Glutamatergic neuron (in vitro differentiated cells): ENCODE measurements at places on chromosomes 5 and 9. TPM values are rescaled to one million over a fixed set of nuclear protein-coding genes. Genes with fewer than 3 reads are reported as not detected.

GRCh38 chr9:18124760-18125159 is 349.2 kb upstream of the ADAMTSL1 start:
- no peak for DNase-seq

GRCh38 chr5:133372293-133372937 is 239.9 kb downstream of the FSTL4 start:
- no peak for DNase-seq

DNA sequence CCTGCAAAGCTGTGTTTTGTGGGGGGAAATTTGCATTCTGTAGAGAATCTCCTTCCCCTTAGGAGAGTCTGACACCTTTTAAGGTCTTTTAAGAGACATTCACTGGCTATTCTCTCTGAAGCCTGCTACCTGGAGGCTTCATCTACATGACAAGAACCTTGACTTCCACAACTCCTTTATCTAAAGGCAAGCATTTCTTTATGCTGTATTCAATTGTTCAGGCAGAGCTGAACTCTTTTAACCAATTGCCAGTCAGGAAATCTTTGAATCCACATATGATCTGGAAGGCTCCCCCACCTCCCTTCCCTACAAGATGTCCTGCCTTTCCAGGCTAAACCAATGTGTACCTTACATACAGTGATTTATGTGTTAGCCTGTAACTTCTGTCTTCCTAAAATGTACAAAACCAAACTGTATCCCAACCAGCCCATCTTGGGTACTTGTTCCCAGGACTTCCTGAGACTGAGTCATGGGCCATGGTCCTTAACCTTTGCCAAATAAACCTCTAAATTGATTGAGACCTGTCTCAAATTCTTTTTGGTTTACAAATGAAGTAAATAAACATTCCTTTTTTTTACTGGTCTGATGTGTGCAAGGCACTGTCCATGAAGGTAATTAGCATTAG is 9.9 kb downstream of the C9orf85 start:
- DNase-seq, result no peak

DNA sequence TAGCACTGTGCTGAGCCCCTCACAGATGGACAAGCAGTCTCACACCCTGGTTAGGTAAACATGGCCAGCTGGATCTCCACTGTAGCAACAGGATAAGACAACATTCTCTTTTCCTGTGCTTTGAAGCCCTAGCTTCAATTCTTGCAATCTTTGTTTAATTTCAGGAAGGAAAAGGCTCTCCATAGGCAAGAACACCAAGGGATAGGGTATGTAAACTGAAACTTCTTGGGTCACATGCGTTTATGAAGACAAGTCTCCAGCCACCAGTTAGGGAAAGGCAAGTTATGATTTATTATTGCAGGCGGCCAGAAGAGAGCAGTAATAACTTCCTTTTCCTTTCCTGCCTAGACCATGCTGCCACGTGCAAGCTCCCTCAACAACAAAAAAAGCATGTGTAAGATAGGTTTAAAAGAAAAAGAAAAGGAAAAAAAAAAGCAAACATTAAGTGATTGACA is 50.1 kb upstream of the POU5F2 start:
- no peak for DNase-seq

GRCh38 chr9:98962861-98963260 is 19.2 kb downstream of the COL15A1 start:
- no peak for DNase-seq

GRCh38 chr5:72387985-72388384 is 67.8 kb downstream of the PTCD2 start:
- DNase-seq, result no peak

DNA sequence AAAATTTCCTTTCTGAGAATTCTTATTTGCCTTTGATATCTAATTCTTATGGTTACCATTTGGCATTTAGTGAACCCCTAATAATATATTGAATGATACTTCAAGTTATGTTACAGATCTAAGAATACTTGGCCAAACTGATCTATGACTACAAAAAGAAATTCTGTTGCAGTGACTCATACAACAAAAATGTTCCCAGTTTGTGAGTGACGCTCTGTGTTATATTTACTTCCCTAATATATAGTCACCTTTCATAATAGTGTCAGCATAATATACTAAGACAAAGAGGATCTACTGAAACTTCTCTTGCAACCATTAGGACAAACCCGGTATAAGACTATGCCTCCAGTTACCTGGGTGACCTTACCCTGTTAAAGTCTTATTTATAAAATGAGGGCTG is 216.9 kb upstream of the TLX3 start:
- DNase-seq, result no peak

DNA sequence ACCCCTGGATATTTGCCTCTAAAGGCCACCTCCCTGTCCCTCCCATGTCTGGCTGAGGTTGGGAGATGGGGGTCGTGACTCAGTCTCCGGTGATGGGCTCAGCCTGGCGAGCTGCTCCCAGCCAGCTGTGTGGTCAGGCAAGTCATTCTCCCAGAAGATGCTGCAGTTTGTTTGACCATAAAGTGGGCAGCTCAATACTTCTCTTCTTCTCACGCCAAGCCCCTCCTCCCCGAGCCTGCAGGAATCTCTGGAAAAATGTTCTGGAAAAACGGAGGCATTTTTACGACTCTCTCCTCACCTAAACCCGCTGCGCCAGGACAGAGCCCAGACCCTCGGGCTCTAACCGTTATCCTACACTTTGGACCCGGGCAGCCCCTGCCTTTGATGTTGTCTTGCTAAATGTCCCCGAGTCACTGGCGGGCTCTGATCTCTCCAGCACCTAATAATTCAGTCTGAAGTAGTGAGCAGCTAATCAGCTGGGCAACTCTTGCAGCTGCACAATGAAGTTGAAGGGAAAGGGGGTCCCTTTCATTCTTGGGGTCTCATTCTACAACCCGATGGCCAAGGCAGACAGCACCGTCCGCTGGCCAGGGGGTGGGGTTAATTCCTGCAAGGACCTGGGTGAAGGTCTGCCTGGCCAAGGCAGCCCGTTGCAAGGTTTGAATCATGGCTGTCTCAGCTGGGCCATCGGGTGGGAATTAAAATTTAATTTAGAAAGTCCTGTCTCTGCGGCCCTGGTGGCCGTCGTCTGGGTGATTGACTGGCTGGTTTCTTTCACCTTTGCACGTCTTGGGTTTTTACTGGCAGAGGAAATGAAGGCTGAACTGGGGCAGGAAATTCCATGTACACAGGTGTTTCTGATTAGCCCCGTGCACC is 12.3 kb downstream of the DCANP1 start:
- DNase-seq, result no peak

GRCh38 chr5:170333161-170333910 is 35.8 kb upstream of the LCP2 start:
- no peak for DNase-seq

DNA sequence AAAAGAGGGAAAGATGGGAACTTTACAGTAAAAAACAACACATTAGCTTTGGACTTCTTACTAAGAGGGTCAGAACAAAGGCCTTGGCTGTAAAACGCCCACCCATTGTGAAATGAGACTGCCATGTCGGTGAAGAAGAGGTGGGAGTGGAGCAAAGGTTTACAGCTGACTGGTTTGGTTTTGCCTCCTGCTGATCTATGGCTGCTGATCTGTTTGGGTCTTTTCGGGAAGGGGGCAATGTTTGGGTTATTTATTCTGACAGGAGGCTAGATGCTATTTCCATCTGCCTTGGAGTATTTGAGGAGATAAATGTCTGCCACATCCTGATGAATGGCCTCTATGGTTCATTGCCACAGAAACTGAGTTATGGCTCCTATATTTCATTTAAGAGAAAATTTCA is 408.7 kb downstream of the TLE4 start:
- no peak for DNase-seq

DNA sequence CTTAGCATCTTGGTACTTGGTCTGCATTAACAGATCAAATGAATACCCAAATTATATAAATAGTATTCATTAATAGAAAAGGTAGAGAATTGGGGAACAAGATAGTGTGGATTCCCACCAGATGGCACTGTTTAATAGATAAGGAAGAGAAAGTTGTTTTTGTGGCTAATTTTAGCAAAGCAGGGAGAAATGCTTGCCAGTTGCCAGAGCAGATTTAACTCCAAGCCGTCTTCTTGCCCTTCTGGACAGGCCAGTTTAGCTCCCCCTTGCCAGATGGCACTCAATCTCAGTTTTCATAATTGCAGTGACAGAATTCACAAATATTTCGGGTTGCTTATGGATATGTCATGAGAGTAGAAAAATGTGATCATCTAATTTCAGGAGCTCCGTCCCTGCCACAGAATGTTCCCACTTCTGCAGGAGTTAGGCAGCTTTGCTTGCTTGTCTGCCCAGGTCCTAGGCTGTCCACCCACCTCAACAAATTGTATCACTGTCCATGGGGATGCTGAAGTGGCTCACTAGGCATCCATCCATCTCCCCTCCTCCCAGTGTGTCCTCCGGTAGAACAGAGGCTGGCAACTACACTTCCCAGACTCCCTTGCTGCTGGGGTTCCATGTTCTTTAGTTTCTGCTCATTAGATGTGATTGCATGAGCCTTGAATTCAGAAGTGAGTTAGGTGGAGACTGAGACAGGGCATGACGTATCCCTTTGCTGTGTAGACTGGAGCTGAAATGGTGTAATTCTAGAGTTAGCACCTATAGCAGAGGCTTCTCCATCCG is 11.8 kb upstream of the HEXB start:
- no peak for DNase-seq

DNA sequence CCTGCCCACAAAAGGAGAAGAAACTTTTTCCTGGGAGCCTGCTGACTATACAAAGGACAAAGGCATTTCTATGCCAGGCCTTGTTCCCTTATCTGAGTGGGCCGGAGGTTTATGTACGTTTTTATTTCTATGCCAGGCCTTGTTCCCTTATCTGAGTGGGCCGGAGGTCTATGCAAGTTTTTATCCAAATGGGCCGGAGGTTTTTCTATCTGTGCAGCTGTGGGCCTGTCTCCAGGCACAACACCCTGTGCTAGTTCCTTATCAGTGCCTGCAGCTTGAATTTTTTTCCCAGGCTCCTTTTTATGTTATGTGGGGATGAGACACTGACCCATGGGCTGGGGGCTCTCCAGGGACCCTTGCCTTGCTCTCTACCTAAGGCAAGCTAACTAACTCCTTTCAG is 5.5 kb downstream of the SLC25A2 start:
- DNase-seq, result no peak

DNA sequence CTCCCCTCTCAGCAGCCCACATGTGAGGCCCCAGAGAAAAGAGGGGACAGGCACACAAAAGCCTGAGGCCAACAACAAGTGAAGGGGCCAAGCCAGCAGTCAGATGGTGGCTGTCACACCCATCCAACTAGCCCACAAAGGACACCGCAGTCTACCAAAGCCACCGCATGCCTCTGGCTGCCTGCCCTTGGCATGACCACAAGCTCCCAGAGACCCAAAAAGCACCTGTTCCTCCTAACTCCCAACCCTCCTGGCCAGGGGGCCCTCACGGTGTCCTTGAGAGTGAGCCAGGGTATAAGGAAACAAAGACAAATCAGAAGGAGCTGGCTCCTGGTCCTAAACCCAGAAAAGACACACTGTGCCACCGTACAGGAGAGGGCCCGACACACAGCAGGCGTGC is 77.8 kb upstream of the LRRTM2 start:
- DNase-seq, result no peak

- DNase-seq, result no peak
Measured at GRCh38 chr9:72465593-72465984, 55.8 kb upstream of the TMC1 start.

- DNase-seq, result no peak
Measured at GRCh38 chr9:78552802-78553201, 255.9 kb downstream of the PSAT1 start.

DNA sequence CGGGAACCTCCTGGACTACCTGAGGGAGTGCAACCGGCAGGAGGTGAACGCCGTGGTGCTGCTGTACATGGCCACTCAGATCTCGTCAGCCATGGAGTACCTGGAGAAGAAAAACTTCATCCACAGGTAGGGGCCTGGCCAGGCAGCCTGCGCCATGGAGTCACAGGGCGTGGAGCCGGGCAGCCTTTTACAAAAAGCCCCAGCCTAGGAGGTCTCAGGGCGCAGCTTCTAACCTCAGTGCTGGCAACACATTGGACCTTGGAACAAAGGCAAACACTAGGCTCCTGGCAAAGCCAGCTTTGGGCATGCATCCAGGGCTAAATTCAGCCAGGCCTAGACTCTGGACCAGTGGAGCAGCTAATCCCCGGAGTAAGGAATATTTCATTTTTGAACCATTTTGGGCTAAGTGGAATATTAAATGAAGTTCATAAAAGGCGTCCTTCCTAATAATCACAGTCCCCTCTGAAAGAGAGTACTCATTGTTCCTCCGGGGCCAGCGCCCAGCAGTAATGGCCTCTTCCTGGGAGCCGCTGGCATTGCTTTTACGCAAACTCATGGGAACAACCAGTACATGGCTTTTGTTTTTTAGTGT is 23.6 kb downstream of the QRFP start:
- no peak for DNase-seq

- DNase-seq, result no peak
Measured at GRCh38 chr9:21037278-21037677, 5.8 kb upstream of the HACD4 start.

GRCh38 chr5:138620663-138621224 is 45.5 kb upstream of the HSPA9 start:
- DNase-seq, result no peak

GRCh38 chr5:58929726-58930125 is 346.9 kb downstream of the RAB3C start:
- no peak for DNase-seq

SLC6A18 gene
- not detected for total RNA-seq

ARL10 gene
- total RNA-seq, result 34.7 TPM

ADAMTSL2 gene
- total RNA-seq, result 1.3 TPM

ANKRD55 gene
- not detected for total RNA-seq

RASGEF1C gene
- 21.1 TPM for total RNA-seq
